ENCODE measurements at places on chromosomes 11 and 22.

DNA sequence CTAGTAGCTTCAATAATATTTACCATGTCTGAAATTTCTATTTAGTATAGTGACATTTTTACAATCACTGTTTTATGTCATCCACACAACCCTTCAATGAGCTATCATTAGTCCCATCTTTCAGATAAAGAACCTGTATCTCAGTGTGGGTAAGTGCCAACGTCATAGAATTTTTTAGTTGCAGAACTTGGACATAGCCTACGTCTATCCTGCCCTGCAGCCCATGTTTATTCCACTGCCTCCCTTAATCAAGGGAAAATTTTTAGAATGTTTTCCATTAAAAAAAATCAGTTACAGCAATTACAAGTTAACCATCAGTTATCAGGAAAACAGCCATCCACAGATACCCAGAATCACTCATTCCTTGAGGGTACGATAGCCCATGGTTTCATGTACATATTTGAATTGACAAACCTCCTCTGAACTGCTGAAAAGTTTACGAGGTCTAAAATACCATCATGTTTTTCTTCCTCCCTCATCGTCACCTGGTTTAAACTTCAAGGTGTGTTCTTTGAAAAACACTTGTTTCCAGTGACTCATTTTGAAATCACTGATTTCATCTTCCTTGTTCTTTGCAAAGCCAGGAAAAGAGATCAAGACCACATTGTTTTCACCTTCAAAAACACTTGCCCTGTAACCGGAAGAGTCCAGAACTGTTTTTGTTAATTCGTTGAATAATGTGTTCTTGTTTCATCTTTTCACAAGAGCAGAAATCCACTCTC lies 100.9 kb downstream of the FAM76B start:
- DNase-seq: no peak

DNA sequence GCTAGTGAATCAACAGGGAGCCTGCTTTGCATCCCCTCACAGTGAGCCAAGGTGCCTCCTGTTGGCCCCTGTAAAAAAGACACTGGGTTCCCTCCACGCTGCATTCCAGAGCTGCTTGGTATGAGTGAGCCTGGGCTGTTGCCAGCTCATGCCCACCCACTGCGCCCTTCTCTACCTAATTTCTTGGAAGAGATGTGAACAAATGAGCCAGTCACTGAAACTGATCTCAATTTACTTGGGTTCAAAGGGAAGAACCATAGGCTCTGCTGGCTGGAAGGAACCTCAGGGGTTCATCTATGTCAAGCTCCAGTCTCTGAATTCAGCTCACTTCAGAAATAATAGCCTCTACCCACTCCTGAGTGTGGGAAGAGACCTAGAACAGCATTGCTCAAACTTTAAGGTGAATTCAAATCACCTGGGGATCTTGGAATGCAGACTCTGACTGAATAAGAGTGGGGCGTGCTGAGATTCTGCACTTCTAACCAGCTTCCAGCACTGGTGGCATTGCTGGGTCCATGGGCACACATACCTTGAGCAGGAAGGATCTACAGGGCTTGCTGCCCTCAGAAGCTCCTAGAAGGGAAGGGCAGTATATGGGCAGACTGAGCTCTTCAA lies 5.4 kb upstream of the TMPRSS4 start:
- no peak for DNase-seq

- DNase-seq: no peak
Measured at GRCh38 chr11:96287822-96288439, 55.1 kb downstream of the MAML2 start.

DNA sequence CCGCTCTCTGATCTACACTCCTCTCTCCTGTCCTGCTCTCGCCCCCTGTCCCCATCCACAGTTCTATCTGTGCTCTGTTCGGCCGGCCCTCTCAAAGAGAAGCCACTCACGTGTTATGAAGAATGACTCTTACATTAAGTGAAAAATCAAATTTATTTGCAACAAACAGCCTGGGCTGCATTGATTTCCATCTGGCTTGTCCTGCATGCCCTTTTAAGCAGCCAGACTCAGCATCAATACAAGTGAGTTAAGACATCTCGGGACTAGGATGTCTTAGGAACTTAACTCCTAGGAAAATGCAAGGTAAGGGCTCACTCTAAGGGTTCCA lies 373.5 kb downstream of the TENM4 start:
- no peak for DNase-seq

DNA sequence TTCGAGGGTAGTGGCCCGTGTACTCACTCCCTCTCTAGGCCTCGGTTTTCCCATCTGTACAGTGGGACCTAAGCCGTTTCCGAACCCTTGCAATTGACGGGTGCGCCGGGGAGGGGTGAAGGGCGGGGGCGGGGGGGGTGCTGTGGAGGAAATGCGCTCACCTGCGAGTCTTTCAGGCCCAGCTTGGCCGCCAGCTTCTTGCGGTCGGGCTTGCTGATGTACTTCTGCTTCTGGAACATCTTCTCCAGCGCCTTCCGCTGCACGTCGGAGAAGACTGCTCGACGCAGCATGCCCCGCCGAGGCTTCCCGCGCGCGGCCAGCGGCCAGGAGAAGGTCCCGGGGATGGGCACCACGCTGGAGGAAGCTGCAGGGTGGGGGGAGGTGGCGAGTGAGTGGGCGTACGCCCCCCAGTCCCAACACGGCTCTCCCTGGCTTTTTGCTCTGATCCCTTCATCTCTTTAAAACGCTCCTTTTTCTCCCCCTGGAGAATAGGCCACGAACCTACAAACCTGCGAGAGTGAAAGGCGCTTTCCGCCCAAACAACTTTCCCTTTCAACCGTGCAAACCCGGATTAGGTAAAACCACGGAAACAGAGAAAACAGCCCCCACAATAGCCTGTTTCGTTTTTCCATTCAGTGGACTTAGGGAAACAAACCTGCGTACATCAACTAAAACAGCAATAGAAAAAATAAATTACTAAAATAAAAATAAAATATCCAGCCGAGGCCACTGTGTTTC lies 3.2 kb downstream of the DBX1 start:
- DNase-seq: peak; percentile 19

DNA sequence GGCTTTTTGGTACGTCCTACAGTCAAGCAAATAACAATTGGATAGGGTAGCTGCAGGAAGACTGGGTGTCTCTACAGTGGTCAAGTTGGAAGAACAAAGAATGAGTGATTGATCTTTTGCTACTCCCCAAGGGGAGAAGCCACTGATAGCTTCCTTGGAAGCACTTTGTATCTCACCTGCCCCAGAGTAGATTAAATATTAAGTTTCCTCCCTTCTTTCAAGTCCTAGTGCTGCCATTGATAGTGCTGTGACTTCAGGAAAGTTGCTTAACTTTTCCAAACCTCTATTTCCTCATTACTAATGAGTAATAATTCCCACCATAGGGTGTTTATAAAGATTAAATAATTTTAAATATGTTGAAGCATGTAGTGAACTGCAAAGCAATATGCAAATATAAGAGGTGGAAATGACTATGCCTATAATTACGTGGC lies 35.6 kb upstream of the EHF start:
- DNase-seq: no peak

- DNase-seq: no peak
Measured at GRCh38 chr22:27820896-27821866, 19.6 kb upstream of the MN1 start.

DNA sequence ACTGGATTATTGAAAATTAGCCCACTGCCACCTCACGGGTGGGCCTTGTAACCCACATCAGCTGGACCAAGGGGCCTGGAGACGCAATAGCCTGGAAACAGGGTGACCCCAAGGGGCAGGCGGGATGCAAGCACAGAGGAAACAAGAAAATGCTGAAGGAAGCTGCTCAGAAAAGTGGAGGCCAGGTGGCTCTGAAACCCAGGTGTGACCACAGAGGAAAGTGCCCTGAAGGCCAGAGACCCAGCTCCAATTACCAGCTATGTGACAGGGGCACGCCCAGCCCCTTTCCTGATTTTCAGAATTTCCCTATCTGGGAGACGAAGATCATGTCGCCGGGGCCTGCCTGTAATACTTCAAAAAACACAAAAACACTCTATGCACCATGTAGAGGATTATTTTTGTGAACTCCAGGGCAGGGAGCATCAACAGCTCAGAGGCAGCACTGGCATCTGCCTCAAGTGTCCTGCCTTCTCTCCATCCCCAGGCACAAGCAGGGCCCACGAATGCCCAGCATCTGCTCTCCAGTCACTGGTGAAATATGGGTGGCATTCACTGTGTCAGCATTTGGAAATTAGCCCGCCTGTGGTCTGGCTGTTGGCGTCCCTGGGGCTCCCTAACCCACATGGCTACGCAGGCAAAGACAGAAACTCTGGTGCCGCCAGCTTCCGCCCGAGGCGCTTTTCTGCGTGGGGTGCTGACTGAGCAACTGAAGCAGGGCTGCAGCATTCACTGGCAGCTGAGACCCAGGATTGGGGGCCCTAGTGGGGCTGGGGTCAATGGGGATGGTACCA lies 6.3 kb downstream of the KCNJ1 start:
- no peak for DNase-seq

GRCh38 chr11:125211948-125212340 lies 47.4 kb downstream of the PKNOX2 start:
- no peak for DNase-seq

DNA sequence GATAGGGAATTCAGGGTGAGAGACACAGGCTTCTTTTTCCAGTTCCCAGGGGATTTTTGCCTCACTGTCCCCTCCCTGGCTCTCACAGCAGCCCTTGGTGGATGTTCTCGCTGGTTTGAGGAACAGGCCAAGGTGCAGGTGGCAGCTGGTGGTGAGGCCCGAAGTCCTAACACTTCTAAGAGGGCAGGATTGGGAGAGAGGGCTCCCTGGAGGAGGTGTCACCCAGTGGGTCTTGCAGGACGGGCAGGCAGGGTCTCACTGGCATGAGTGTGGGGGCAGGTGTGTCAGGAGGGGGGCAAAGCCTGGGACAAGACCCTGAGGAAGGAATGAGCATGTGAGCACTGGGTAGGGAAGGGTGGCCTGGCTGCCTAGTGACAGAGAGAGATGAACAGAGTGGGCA lies 9.2 kb downstream of the ADORA2A start:
- no peak for DNase-seq

DNA sequence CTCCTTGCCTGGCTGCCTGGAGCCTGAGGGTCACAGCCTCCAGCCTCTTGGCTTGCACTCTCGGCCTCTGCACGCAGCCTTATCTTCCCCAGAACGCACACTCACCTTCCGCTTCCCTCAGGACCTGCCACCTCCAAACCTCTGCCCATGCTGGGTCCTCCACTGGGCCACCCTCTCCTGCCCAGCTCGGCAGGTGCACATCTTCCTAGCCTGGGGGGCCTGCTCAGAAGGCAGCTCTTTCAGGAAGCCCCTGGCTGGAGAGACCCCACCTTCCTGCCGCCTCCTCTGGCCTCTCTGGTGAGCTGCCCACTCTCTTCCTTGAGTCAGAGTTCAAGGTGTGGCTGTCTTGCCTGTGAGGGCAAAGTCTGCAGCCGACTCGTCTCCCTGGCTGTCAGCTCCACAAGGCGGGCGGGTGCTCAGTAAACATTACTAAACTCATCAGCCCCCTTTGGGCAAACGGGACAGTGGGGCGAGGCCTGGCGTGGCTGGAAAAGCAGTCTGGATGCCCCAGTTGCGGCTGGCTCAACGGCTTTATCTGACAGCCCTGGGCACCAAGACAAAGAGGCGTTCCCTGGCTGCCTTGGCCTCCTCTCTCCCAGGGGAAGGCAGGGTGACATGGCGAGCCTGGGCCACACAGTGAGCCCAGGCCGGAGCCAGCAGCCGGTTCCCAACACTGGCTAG lies 1.7 kb upstream of the LINC01488 start:
- DNase-seq: no peak

DNA sequence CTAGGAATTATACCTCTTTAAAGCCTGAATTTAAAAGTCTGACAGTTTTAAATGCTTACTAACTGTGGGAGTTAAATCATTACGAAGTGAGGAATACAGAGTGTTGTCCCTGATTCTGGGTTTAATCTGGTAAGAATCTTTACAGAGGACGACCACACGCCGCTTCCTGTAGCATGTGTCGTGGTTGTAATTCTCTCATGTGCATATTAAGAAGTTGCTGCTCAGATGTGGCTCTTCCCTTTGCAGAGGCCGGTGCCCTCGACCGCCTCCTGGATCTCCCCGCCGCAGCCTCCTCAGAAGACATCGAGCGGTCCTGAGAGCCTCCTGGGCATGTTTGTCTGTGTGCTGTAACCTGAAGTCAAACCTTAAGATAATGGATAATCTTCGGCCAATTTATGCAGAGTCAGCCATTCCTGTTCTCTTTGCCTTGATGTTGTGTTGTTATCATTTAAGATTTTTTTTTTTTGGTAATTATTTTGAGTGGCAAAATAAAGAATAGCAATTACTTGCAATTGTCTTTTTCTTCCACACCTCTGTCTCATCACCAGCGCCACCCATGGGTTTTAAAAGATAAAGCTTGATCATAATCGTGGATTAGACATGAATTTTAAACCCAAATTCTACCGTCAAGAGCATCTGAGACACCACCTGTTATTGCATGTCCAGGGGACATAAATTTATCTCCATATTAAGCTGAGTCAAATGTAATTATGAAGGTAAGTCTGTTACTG lies 6.5 kb downstream of the GAL start:
- no peak for DNase-seq

GRCh38 chr11:125075900-125076317 lies 12.8 kb downstream of the SLC37A2 start:
- DNase-seq: no peak
